GM06990 (cell line): ENCODE measurements at places on chromosomes 11 and 22.
A peak's percentile ranks its signal among the peaks of the same experiment; 100 is the strongest.

DNA sequence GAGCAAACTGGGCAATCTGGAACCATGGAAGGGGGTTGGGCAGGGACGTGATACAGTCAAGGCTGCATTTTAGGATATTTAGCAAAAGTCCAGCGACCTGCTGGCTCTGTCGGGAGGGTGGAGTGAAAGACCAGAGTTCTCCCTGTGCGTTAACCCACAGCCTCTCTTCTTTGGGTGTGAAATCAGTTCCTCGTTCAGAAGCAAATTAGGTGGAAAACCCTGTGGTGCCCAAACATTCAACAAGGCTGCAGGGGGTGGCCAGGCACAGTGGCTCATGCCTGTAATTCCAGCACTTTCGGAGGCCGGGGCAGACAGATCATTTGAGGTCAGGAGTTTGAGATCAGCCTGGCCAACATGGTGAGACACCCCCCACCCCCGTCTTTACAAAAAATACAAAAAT lies 5.9 kb downstream of the TMEM151A start:
- no peak for DNase-seq

GRCh38 chr11:123559523-123559955 lies 94.9 kb downstream of the SCN3B start:
- DNase-seq, result no peak

GRCh38 chr11:7437696-7438095 lies 47.6 kb upstream of the OLFML1 start:
- DNase-seq, result no peak

GRCh38 chr11:118226781-118227180 lies 2.0 kb upstream of the JAML start:
- DNase-seq, result no peak

DNA sequence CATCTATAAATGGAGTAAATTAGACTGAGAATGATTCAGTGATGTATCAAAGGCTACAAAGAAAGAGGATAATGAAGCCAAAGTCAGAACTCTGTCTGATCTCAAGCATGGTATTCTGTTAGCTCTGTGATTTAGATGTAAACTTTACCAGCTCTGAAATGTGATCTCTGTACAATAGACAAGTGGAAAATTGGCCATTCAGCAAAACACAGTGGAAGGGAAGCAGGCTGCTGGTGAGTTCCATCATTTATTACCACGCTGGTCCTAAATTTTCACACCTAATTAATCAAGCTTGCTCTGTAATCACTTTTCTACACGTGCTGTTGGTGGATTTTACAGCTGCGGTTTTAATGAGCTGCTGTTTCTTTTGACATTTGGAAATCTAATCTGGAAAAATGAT lies 145.1 kb upstream of the OPCML start:
- no peak for DNase-seq

DNA sequence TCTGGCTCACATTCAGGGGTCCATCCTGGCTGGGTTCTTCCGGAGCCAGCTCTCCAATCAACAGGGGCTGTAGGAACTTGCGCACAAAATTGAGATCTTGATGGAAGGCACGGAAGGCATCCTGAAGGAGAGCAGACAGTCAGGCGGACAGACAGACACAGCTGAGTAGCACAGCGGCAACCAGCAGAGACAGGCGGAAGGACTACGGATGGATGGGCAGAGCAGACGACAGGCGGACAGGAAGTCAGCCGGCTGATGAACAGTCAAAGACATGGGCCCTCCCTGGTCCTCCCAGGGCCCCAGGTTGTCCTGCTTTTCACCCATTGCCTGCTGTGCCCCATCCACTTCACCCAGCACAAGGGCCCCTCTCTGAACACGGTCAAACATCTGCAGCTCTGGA lies 11.3 kb downstream of the FADS3 start:
- DNase-seq, result peak; percentile 52

DNA sequence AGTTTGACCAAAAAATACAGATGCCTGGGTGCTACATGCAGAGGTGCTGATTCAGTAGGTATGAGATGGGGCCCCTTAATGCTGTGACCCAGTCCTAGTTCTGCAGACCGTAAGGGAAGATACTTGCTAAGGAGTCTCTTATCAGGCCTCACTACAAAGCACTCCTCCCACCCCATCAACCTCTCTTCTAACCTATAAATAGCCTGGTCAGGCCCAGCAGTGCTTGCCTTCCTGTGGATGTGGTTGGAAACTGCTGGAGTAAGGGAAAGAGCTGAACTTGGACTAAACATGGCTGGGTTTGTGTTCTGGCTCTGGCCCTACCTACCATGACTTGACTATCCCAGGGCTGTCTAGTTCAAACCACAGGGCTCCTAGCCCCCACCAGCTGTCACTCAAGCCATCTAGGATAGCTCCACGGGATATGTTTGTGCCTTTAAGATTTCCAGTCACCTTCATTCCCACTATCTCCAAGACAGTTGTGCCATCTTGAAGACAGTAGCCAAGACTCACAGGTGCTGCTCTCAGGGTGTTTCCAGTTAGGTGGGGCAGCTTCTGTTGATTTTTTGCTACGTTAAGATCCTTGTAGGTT lies 9.5 kb upstream of the DKK3 start:
- DNase-seq, result no peak

- no peak for DNase-seq
Measured at GRCh38 chr22:46198274-46198673, 47.9 kb downstream of the PPARA start.

- no peak for DNase-seq
Measured at GRCh38 chr22:39994041-39994565, 651 bp upstream of the FAM83F start.

DNA sequence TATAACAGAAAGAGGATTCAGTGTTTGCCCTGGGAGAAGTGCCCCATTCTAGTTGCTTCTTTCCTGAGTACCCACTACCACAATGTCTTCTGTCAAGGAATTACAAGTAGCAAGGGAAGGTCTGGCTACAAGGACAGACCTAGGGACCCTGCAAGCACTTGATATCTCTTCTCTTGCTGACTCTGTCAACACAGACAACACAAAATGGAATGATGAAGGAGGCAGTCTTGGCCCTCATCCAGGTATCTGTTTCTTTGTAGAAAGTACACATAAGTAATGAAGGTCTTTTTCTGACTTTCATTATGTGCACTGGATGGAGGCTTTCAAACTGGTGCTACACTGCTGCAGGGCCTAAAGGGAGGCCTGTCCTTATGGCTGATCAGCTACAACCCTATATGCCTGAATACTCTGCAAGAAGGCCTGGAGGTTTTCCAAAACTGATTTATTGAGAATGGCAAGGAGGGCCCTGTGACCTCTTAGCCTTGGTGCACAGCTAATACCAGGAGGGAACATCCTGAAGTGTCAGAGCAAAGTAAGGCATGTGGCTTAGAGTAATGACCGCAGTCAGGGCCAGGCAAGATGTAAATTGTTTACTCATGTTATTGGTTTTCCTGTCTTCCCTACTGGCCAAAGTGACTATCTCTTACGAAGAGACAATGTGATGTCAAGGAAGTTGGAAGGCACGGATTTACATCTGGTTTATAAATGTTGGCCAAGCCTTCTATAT lies 31.2 kb downstream of the GAB2 start:
- no peak for DNase-seq

- peak; percentile 13 for DNase-seq
Measured at GRCh38 chr22:25494774-25495173, 69.7 kb upstream of the GRK3 start.

DNA sequence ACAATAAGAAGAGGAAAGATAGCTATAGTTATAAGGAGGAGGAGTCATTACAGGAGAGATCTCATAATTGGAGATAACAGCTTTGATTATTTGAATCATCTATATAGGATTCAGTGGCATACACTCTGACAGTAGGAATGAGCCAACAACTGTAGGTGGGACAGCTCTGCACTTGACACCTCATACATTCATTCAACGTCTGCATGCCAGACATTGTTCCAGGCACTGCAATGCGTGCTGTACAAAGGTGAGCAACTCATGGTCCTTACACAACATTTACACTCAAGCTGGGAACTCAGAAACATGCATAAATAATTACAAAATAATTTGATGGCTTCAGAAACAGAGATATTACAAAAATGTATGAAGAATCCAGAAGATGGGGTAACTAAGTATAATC lies 154.3 kb downstream of the MSANTD4 start:
- no peak for DNase-seq

- DNase-seq, result no peak
Measured at GRCh38 chr11:25357133-25357532, 860.3 kb downstream of the LUZP2 start.

DNA sequence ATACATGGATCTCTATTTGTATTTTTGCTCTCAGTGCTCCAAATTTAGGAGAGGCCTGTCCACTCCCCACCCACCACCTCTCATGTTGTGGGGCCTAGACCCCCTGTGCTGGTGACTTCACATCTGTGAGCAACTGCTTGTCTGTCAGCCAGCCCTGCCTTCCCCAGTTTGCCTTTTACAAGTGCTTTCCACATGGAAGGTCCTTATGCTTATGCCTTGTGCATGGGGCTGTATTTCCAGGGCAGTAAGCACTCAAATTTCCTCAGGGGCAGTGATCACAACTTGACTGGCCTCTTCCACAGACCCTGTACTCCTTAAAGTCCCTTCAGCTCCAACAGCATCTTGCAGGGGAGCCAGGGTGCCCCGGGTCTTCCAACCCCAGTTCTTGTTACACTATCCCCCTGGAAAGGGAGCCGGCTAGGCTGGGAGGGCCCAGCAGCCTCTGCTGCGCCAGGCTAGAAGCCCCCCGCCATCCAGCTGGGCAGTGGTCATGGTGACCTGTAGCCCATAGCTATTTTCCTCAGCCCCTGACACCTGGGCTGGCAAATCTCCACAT lies 29.9 kb downstream of the GDPD5 start:
- DNase-seq, result no peak

GRCh38 chr22:46547883-46548244 lies 10.4 kb upstream of the CELSR1 start:
- no peak for DNase-seq

DNA sequence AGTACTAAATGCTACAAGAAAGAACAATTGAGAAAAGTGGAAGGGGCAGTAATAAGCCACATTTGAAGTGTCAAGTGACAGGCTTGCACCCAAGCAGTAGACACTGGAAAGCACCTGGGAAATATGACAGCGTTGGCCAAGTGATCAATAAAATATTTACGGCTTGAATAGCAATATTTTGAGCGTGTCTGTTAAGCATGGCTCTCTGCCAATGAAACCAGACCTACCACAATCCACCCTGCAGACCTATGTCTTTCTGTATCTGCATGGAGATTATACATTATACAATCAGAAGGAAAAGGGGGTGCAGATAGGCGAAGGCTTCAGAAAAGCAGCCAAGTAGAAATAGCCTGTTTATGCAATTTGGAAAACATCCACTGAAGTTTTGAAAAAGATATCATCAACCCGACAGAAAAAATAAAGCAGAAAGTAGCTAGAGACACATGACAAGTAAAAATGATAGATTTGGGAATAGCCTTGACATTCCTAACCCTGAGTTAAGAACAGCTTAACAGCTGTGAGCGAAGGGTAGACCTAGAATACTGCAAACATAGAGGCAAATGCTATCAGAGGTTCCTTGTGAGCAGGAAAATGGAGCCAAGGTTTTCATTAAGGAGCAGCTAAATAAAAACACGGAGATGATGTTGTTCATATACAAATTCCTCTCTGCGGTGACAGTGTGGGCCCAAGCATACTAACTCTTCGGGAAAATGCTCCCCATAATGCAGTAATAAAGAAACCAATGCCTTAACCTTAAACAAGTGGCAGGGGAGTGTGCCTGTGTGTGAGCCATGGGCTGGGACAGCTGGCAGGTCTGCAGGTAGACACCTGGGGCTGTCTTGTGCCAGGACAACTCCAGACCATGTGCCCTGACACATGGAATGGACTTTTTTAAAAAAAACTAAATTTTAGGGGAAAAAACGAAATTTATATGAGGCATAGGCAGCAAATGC lies 71.3 kb downstream of the ETS1 start:
- DNase-seq, result no peak
